ENCODE measurements at places on chromosomes 6 and 20. TPM values are rescaled to one million over a fixed set of nuclear protein-coding genes. Genes with fewer than 3 reads are reported as not detected.

The BEND6 gene
- not detected for total RNA-seq

The ALDH8A1 gene
- total RNA-seq = 1.3 TPM

The PPIL4 gene
- 24.2 TPM for total RNA-seq

The BMP2 gene
- not detected for total RNA-seq

The PARD6B gene
- total RNA-seq = 6.8 TPM

The ADGRB3 gene
- not detected for total RNA-seq

- H3K27me3 ChIP-seq = no peaks in the 10 kb centered on the region
- no peak for DNase-seq
- H3K36me3 ChIP-seq = peaks cover 11% of the 10 kb centered on the region
- H3K4me3 ChIP-seq = no peak overlapping the region
- peaks cover 8% of the 10 kb centered on the region for H3K4me1 ChIP-seq
These were observed 30.8 kb downstream of the JAG1 start for GRCh38 chr20:10642856-10643559.

DNA sequence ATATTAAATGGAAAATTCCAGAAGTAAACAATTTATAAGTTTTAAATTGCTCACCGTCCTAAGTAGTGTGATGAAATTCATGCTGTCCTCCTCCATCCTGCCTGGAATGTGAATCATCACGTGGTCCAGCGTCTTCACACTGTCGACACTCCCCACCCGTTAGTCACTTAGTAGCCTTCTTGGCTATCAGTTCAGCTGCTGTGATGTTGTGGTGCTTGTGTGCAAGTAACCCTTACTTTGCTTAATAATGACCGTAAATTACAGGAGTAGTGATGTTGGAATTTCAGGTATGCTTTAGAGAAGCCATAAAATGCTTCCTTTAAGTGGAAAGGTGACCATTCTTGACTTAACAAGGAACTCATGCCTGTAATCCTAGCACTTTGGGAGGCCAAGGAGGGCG, 25.2 kb downstream of the RIOK1 start:
- H3K27me3 ChIP-seq = no peaks in the 10 kb centered on the region
- DNase-seq = no peak
- no peaks in the 10 kb centered on the region for H3K4me1 ChIP-seq
- H3K4me3 ChIP-seq = no peak overlapping the region

- H3K36me3 ChIP-seq = no peaks in the 10 kb centered on the region
- H3K27me3 ChIP-seq = peaks cover 13% of the 10 kb centered on the region
- peaks cover 1% of the 10 kb centered on the region for H3K4me1 ChIP-seq
- no peak overlapping the region for H3K27ac ChIP-seq
- DNase-seq = no peak
These were observed 82.4 kb downstream of the CDH26 start for GRCh38 chr20:60040471-60041162.

DNA sequence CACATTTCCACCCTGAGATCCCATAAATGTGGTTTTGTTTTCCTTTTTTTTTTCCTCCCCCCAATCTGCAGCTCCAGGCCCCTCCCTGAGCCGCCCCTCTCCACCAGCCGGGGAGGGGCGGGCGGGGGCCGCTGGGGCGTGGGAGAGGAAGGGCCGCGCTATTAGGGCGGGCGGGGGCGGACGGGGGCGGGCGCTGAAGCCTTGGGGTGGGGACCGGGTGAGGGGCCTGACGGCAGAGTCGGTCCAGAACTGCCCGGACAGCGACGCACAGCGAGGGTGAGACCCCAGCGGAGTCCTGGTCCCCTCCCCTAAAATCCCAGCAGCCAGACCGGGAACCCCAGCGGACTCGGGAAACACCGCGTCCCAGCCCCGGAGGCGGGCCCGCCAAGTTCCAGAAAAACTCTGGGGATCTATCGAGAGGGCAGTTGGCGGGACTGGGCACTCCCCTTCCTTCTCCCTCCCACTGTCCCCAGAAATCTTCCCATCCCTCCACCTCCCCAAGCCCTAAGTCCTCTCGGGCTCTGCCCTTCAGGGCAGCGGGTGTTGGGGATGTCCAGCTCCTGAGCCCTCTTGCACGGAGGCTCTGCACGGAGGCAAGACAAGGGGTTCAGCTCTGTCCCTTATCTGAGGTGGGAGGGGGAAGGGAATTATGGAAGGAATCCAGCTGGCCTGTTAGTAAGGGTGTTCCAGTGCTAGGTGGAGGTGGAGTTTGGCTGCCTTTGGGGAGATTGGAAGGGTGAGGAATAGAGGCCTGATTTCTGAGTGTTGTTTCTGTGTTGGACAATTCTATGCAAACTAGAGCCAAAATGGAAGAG, at the start of gene PRICKLE4:
Gene PRICKLE4, plus strand, starts transcription at position 232 of the 815 bp plus-strand sequence. CDS start 2,692 bp downstream, outside the sequence.
- no peaks in the 10 kb centered on the region for H3K36me3 ChIP-seq
- DNase-seq = no peak
- H3K27me3 ChIP-seq = peaks cover 18% of the 10 kb centered on the region
- peak within 1 kb of the TSS; percentile 90 for H3K4me3 ChIP-seq

- H3K36me3 ChIP-seq = no peaks in the 10 kb centered on the region
These were observed 81.8 kb downstream of the PROKR2 start for GRCh38 chr20:5234978-5235377.

- H3K4me3 ChIP-seq = no peak overlapping the region
- H3K4me1 ChIP-seq = peaks cover 2% of the 10 kb centered on the region
These were observed 126.9 kb downstream of the KCNQ5 start for GRCh38 chr6:72748759-72749158.

- peaks cover 26% of the 10 kb centered on the region for H3K4me1 ChIP-seq
- peak overlapping the region; percentile 67 for H3K4me3 ChIP-seq
- peaks cover 3% of the 10 kb centered on the region for H3K36me3 ChIP-seq
- no peak for DNase-seq
- peak overlapping the region; percentile 76 for H3K27ac ChIP-seq
These were observed 10.3 kb upstream of the RAD21L1 start for GRCh38 chr20:1215386-1216170.

- H3K27me3 ChIP-seq = no peaks in the 10 kb centered on the region
- DNase-seq = no peak
- H3K4me3 ChIP-seq = no peak overlapping the region
- no peaks in the 10 kb centered on the region for H3K36me3 ChIP-seq
- peaks cover 3% of the 10 kb centered on the region for H3K4me1 ChIP-seq
These were observed 5.4 kb downstream of the CCN5 start for GRCh38 chr20:44720621-44720996.

DNA sequence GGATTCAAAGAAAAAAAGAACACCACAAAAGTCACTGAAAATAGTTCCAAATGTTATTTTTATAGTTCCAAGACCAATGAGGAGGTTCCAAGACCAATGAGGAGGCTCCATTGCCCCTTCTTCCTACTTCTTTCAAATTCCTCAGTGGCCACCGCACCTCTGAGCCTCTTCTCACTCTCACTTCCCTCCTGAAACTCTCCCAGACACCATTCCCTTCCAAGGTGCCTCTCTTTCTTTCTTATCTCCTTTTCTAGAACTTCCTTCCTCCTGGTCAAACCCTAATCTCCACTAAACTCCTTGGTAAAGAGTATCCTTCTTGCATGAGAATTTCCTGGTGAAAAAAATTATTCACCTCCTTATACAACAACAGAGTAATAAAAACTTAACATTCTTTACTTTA, 20.4 kb upstream of the MCUR1 start:
- H3K4me3 ChIP-seq = no peak overlapping the region
- peaks cover 9% of the 10 kb centered on the region for H3K27me3 ChIP-seq
- peaks cover 1% of the 10 kb centered on the region for H3K4me1 ChIP-seq
- no peak overlapping the region for H3K27ac ChIP-seq
- H3K36me3 ChIP-seq = no peaks in the 10 kb centered on the region

DNA sequence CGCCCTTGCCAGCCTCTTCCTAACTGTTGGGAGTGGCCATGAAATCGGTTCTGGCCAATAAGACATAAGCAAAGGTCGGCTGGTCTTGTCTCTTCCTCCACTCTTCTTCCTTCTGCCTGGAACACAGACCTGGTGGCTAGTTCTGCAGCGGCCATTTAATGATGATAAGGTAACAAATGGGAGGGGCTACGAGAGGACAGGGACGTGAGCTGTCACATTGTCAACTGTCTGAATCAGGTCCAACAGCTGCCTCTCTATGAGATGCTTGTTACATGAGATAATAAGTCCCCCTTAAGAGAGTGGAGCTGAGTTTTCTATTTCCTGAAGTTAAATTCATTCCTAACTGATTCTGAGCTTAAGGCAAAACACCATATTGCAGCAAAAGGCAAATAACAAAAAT, 12.5 kb upstream of the TMEM242 start:
- no peaks in the 10 kb centered on the region for H3K4me1 ChIP-seq
- H3K27ac ChIP-seq = no peak overlapping the region
- peaks cover 47% of the 10 kb centered on the region for H3K27me3 ChIP-seq
- H3K36me3 ChIP-seq = no peaks in the 10 kb centered on the region
- no peak overlapping the region for H3K4me3 ChIP-seq

DNA sequence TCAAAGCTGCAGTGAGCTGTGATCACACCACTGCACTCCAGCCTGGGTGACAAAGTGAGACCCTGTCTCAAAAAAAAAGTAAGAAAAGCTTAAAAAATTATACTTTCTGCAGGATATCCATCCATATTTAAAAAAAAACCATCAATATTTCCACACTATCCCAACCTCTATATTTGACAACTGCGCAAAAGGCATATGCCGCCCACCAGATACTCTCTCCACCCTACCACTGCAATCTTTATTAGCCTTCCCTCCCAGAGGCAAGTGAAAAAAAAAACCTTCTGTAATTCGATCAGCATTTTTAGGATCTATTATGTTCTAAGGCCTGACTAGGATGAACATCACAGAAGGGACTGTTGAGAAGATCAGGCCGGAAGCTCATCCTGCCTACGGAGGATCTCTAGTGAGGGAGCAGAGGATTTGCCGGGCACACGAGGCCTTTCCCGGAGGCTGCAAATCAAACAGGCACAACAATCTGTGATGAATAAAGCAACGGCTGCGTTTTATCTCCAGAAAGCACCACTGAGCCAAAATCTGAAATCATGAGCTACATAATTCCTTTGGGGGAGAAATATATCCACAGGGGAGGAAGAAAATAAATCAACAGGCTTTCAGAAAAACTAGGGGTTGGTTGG, 65.9 kb downstream of the GFOD1 start:
- H3K4me3 ChIP-seq = no peak overlapping the region
- peaks cover 2% of the 10 kb centered on the region for H3K27me3 ChIP-seq
- no peak for DNase-seq
- H3K36me3 ChIP-seq = peaks cover 3% of the 10 kb centered on the region

DNA sequence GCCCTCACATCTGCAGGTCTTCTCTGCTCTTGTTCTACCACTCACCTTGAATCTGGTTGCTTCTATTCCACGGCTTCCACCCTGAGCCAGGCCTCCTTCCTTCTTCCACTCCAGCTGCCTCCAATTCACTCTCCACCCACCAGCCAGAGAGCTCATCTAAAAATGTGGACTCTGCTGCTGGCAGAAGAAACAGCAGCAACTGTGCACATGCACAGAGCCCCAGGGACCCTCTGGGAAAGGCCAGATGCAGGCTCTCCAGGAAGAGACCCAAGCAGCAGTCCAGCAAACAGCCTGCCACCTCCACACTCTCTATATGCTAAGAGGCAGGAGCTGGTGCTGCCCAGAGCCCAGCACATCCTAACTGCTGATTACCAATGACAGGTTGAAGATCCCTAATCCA, 162.6 kb upstream of the TOP1 start:
- no peaks in the 10 kb centered on the region for H3K4me1 ChIP-seq
- no peak overlapping the region for H3K27ac ChIP-seq
- H3K27me3 ChIP-seq = peaks cover 1% of the 10 kb centered on the region
- no peak overlapping the region for H3K4me3 ChIP-seq
- no peak for DNase-seq
- H3K36me3 ChIP-seq = no peaks in the 10 kb centered on the region

- no peaks in the 10 kb centered on the region for H3K36me3 ChIP-seq
- no peak overlapping the region for H3K4me3 ChIP-seq
- H3K4me1 ChIP-seq = no peaks in the 10 kb centered on the region
- H3K27ac ChIP-seq = no peak overlapping the region
- no peak for DNase-seq
These were observed 4.8 kb downstream of the LBP start for GRCh38 chr20:38350879-38351775.

DNA sequence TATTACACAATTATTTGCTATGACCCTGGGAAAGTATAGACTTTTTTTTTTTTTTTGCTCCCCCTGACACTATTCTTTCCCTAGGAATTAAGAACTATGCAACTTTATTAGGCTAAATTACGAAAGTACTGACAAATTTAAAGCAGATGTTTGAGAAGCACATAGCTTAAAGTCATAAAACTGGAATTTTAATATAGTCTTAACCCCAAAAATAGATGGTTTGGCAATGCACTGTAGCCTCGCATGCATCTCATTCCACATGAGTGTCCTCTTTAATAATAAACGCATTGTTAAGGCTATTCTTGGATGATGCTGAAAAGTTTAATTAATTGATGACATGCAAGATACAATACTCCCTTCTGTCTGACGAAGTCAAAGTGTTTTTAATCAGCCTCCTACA, 49.3 kb downstream of the TBC1D7 start:
- H3K4me1 ChIP-seq = peaks cover 16% of the 10 kb centered on the region
- no peaks in the 10 kb centered on the region for H3K27me3 ChIP-seq
- no peak overlapping the region for H3K4me3 ChIP-seq
- DNase-seq = no peak
- no peak overlapping the region for H3K27ac ChIP-seq

GRCh38 chr6:155077331-155077730, 82.2 kb downstream of the TIAM2 start:
- H3K4me3 ChIP-seq = no peak overlapping the region
- peaks cover 2% of the 10 kb centered on the region for H3K27me3 ChIP-seq
- H3K36me3 ChIP-seq = no peaks in the 10 kb centered on the region
- no peak overlapping the region for H3K27ac ChIP-seq
- no peak for DNase-seq

GRCh38 chr6:6612308-6612707, 23.8 kb downstream of the LY86 start:
- peak overlapping the region; percentile 20 for H3K4me3 ChIP-seq
- H3K27me3 ChIP-seq = no peaks in the 10 kb centered on the region
- DNase-seq = no peak

GRCh38 chr20:56572172-56572571, 39.1 kb downstream of the FAM209B start:
- H3K27me3 ChIP-seq = peaks cover 3% of the 10 kb centered on the region
- no peak overlapping the region for H3K4me3 ChIP-seq
- DNase-seq = no peak
- no peaks in the 10 kb centered on the region for H3K36me3 ChIP-seq

DNA sequence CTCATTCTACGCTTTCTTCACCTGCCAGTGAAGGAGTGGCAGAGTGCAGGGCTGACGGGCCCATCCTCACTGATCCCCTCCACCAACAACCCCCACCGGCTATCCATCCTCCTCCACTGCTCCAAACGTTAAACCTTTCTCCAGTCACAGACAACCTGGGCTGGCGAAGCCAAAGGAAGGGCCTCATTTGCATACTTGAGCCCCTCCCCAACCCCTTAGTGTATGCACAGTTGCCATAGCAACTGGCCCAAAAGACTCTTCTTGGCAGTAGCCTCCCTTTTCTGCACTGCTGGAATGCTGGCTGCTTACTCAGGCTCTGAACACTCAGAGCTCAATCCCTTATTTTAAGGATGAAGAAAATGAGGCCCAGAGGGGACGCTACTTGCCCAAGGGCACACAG, 130.3 kb downstream of the GRM4 start:
- no peaks in the 10 kb centered on the region for H3K4me1 ChIP-seq
- H3K4me3 ChIP-seq = no peak overlapping the region
- H3K27me3 ChIP-seq = peaks cover 2% of the 10 kb centered on the region
- no peaks in the 10 kb centered on the region for H3K36me3 ChIP-seq
